ENCODE measurements at places on chromosomes 6 and 20.
A peak's percentile ranks its signal among the peaks of the same experiment; 100 is the strongest.

DNA sequence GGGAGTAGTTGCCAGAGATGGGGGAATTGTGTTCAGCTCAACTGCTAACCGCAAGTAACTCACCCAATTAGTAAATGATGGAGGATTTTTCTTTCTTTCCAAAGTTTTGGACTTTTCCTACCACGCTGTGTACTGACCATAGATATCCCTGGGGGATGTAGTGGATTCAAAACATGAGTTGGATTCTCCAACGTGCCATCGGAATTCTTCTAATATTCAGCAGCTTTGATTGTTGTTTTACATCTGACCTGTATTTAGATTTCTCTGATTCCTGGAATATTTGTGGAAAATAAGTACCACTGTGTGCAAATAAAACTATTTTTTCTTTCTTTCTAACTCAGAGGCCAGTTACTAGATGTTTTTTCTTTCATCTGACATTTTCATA lies 1.1 kb downstream of the CCDC170 start:
- peak; percentile 59 for DNase-seq

DNA sequence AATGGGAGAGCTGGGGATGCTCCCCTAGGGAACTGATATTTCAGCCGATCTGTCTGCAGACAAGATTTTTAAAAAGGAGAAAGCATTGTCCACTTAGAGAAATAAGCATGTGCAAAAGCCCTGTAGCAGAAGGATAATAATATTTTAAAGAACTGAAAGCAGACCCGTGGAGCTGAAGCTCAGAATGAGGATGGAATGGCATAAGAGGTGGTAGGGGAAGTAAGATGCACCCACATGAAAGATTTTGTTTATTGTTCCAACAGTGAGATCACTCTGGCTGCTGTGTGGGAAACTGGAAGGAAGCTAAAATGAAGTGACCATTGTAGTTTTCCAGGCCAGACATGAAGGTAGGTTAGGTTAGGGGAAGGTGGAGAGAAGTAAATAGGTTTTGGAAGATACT lies 266.4 kb upstream of the PRDM1 start:
- no peak for DNase-seq

- DNase-seq, result peak; percentile 26
Observed at GRCh38 chr6:141675957-141676356, 456.8 kb upstream of the GJE1 start.

DNA sequence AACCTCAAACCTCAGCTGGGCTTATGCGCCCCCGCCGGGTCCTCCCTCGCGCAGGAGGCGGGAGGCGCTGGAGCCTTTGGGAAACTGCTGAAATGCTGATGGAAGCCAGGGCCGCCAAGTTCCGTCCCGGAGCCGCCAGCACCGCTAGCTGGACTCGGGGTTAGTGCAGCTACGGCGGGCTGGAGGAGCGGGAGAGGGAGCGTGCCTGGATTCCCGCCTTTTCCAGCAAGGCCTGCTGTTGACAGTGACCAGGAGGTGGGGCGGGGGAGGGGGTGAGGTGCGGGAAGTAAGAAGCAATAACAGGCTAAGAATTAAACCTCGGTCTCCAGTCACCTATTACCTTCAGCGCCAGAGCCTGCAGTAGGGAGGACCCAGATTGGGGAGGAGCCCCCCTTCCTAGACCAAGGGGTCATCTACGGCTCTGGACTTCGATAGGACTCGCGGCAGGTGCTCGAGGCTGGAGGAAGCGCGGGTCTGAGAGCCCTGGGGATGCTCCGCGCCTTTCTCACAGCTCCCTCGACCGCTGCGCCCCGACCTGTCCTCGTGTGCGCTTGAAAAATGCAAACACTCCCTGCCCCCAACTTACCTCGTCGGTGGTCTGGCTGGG lies 20.5 kb downstream of the COL9A1 start:
- DNase-seq, result no peak

GRCh38 chr6:6920114-6920986 lies 187.4 kb upstream of the RREB1 start:
- DNase-seq, result no peak

GRCh38 chr20:33842346-33842745 lies 31.2 kb downstream of the CHMP4B start:
- no peak for DNase-seq

DNA sequence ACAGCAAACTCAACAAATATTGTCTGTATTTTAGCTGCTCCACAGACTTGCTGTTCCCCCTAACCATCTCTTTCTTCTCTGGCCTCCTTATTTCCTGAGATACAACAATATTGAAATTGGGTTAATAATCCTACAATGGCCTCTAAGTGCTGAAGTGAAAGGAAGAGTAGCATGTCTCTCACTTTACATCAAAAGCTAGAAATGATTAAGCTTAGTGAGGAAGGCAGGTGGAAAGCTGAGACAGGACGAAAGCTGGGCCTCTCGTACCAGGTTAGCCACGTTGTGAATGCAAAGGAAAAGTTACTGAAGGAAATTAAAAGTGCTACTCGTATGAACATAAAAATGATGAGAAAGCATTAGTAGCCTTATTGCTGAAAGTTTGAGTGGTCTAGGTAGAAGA lies 63.8 kb downstream of the ELOVL5 start:
- DNase-seq, result no peak

- no peak for DNase-seq
Observed at GRCh38 chr6:168681748-168682147, 240.8 kb downstream of the SMOC2 start.

DNA sequence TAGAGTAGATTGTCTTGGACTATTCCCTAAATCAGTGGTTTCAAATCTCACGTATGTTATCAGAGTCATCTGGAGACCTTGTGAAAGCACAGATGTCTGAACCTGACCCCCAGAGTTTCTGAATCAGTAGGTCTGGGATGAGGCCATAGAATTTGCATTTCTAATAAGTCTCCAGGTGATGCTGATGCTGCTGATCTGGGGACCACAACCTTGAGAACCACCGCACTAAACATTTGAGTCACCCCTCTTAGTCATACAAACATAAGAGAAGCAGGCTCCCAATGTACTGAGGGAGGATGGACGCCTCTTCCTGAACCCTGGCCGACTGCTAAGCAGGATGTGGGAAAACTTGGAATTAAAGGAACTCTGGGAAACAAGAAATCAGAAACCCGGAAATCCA lies 187.8 kb upstream of the PRDM1 start:
- peak; percentile 90 for DNase-seq

DNA sequence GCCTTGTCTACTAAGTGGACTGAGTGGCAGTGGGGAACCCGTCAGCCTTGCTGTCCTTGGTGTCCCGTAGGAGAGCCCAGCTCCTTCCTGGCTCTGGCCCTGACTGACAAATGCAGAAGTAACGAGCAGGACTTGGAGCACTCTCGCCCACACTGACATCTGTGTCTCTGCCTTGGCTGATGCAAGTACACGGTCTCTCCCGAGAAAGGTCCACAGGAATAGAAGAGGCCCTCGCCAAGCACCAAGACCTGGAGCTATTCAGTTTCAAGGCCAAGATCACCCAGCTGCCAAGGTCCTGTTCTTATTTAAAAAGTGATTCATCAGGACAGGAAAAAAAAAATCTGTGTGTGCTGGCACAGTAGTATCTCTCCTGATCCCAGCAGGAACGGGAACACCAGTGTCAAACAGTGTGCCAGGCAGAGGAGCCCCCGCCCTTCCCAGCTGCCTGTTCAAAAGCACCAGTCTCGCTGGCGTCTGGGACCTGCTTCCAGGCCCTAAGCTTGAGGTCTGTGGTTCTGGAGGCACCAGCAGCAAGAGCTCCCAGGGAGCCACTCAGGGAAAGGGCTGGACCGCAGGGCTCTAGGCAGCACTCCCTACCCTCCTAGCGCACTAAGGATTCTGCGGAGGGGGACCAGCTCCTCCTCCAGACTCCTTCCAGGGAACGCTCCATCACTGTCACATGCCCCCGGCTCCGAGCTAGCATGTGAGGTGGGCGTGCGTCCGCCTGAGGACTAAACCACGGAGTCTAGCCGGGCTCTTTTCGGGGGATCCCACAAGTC lies 376.9 kb downstream of the RNGTT start:
- peak; percentile 50 for DNase-seq

GRCh38 chr6:151716526-151716932 lies 91.0 kb upstream of the ESR1 start:
- DNase-seq, result no peak

DNA sequence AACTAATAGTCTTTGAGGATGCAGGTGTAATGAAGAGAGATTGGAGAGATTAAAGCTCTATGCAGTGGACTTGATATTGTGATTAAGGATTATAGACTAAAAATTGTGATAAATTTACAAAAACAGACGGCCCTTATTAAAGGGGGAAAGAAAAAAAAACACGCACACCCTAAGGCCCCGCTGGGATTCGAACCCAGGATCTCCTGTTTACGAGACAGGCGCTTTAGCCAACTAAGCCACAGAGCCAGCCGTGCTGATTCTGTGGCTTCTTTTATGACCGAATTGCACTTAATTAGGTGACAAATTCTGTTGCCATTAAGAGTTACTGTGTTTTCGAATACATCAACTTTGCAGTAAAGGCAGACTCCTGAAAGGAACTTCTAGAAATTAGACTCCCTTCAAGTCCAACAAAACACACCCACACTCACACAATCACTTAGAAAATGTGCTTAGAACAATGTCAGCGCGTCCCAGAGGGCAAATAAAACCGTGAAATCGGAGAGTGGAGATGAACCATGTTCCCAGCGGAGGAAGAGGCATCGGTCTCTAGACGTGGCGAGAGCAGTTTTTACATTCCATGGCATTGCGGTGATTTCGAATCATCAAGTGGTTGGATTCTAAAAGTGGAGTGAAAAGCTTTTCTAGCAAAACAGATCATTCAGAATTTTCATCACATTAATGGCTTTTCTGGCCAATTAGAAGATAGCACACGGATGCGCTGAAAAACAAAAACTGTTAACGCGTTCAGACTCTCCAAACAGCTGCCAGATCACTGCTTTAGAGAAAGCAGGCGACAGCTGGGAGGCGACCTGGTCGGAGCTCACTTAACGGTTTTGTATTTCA lies 122.6 kb downstream of the GPX5 start:
- DNase-seq, result peak; percentile 71

- DNase-seq, result no peak
Observed at GRCh38 chr6:97668716-97669115, 385.7 kb upstream of the MMS22L start.

GRCh38 chr6:155530219-155530834 lies 74.7 kb upstream of the NOX3 start:
- peak; percentile 50 for DNase-seq

DNA sequence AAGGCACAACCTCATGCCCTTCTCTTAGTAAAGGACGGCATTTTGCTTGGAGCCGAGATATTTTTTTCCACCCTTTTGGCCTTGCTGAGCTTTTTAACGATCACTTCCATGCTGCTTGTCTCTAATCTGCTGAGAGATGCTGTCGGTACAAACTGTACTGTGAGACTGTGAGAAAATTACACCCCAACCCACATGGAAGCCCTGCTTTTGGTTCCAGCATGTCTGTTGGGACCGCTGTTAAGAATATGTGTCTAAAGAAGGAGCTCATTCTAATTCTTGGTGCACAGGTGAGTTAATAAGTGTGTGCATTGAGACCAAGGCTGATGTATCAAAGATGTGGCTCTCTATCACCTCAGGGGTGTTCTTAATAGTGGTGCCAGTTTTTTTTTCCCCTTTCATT lies 304.5 kb upstream of the MAP3K7 start:
- DNase-seq, result no peak

- DNase-seq, result no peak
Observed at GRCh38 chr6:156957931-156958547, 180.9 kb downstream of the ARID1B start.

- DNase-seq, result no peak
Observed at GRCh38 chr6:105793130-105793529, 293.0 kb upstream of the PRDM1 start.

DNA sequence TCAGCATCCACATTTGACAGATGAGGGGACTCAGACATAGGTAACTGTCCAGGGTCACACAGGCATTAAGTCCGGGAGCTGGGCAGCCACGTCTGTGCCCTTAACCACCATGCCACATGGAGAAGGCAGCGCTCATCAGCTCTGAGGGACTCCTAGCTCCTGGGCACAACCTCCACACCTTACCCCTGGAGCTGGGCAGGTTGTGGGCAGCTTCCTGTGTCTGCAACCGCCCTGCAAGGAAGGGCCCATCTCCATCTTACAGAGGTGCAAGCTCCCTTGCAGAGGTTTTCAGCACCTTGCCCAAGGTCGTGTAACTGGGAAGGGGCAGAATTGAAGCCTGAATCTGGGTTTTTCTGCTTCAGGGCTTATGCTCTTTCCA lies 7.9 kb downstream of the CCDC167 start:
- DNase-seq, result no peak

- DNase-seq, result no peak
Observed at GRCh38 chr20:32621071-32621890, 36.1 kb upstream of the NOL4L start.

- DNase-seq, result no peak
Observed at GRCh38 chr6:43123461-43124314, 47.4 kb upstream of the SRF start.

GRCh38 chr6:6368684-6369052 lies 48.2 kb upstream of the F13A1 start:
- DNase-seq, result no peak

DNA sequence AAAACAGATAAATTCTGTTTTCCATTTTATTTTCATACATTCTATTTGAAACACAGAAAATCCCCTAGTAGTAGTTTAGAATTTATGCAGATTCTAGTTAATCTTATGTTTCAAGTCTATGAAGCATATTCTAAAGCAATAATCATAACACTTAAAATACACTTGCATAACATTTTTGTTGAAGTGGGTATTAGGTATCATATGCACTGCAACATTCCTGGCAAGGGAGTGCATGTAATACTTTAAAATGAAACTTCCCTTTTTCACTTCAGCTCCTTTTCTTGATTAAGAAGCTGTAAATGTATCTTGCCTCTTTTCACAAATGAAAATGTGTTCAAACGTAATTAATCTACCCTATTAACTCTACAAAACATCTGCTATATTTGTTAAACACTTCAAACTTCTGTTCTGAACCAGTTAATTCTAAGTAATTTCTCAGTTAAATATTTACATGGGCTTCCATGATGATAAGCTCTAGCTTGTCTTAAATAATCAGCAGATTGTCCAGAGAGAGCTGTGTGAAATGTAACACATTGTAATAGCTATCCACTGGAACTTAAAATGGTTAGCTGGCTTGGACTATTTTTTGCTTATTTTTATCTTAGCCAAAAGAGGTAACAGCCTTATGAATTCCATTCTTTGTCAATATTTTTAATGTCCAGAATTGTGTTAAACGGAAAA lies 192.8 kb downstream of the COL19A1 start:
- no peak for DNase-seq

DNA sequence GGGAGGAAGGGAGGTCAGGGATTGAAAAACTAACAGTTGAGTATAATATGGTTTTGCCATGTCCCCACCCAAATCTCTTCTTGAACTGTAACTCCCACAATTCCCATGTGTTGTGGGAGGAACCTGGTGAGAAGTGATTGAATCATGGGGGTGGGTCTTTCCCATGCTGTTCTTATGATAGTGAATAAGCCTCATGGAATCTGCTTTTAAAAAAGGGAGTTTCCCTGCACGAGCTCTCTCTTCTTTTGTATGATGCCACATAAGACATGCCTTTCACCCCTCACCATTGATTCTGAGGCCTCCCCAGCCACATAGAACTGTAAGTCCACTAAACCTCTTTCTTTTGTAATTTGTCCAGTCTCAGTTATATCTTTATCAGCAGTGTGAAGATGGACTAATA lies 833.4 kb upstream of the MAP3K7 start:
- DNase-seq, result no peak

- DNase-seq, result no peak
Observed at GRCh38 chr6:131231103-131231502, 95.8 kb downstream of the AKAP7 start.

- peak; percentile 76 for DNase-seq
Observed at GRCh38 chr6:35496841-35497570, at the start of gene TEAD3. Gene TEAD3, minus strand, starts transcription at chr6:35497079.

All from AG10803 (cell line).